ENCODE measurements at places on chromosomes 11 and 22. TPM values are rescaled to one million over a fixed set of nuclear protein-coding genes. Genes with fewer than 3 reads are reported as not detected.

- DNase-seq = no peak
Observed at GRCh38 chr11:44725757-44726282, 942 bp upstream of the TSPAN18 start.

DNA sequence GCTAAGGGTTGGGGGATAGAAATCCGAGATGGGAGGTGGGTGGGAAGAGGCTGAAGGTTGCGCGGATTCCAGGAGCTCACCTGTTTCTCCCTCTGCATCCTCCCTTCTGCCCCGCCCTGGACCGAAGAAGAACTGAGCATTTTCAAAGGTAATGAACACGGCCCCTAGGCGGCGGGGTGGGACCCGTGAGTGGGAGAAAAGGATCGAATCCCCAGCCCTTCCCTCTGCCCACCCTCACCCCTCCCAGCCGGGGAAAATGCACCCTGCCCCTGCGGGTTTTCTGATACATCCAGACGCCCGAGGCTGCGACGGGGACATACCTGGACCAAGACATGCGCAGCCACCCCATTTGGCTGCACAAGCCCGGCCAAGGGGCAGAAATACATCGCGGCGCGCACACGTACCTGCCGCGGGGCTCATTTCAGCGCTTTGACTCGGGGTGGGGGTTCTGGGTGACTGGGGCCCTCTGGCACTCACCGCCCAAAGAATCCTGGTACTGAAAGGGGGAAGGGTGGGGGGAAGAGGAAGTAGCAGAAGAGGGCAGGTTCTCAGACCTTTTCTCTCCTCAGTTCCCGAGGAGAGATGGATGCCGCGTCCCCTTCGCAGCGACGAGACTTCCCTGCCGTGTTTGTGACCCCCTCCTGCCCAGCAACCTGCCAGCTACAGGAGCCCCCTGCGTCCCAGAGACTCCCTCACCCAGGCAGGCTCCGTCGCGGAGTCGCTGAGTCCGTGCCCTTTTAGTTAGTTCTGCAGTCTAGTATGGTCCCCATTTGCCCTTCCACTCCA is 6.0 kb downstream of the VSIG2 start:
- peak; percentile 38 for DNase-seq

- DNase-seq = no peak
Observed at GRCh38 chr11:48031602-48032001, 51.2 kb downstream of the PTPRJ start.

Gene CCDC81
- total RNA-seq = 0.94 TPM

Gene MAPK12
- total RNA-seq = 2.9 TPM

- no peak for DNase-seq
Observed at GRCh38 chr22:27966168-27967064, 47.4 kb upstream of the PITPNB start.

DNA sequence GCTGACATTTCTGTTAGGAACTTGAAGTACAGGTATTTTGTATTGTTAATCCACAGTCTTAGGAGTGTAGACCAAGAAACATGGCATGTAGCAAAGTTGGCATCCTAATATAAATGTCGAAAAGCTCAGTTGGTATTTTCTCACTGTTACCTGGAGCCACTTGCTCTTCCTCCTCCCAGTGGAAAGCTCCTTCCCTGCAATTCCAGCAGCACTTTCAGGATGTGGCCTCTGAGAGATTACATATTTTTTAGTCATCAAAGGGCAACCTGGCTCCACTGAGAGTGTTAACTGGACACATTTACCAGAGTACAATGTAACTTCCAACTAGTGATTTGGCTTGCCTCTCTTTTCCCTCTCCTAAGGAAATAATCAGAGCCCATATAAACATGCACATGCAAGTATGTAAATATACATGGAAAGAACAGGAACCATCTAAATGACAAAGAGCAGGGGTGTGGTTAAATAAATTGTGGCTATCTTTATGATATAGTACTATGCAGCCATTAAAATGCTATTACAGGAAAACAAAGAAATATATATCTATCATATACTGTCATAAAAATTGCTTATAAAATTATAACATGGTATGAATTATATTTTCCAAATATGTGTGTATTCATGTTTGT is 14.3 kb upstream of the EED start:
- DNase-seq = no peak

Gene SLC22A12
- not detected for total RNA-seq

GRCh38 chr11:133955081-133955891 is 1.5 kb downstream of the IGSF9B start:
- peak; percentile 65 for DNase-seq

Gene DNAJB7
- total RNA-seq = not detected

GRCh38 chr11:115895594-115895993 is 391.4 kb upstream of the CADM1 start:
- DNase-seq = no peak

Gene FZD4
- total RNA-seq = not detected

DNA sequence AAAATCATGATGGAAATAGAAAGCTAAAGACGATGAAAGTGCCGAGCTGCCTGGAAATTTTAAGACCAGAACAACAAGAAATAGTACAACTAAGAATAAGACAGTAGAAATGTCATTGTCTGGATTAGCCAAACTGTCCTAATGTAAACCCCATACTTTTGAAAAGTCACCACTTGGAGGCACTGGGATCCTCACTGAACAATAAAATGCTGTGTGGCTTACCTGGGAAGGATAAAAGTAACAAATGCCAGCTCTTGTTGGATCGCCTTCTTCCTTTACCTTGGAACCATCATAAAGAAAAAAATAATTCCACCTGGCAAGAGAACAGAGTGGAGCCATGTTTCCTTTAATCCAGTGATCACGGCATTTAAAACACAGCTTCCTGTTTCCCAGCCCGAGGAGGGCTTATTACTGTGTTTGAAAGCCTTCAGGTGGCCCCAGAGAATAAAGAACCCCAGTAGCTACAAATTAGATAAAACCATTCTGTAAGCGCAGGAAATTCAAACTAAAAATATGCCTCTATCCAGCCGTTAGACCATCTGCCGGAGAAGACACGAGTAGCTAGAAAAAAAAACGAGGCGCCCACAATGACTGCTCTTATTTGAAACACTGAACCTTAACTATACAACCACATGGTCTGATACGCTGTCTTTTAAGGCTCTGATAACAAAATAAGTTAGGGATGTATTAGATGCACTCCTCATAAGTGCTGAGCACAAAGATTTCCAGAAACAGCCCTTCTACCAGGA is 4.4 kb downstream of the HPS4 start:
- DNase-seq = no peak

GRCh38 chr11:19785265-19785664 is 72.6 kb downstream of the NAV2 start:
- no peak for DNase-seq

- no peak for DNase-seq
Observed at GRCh38 chr11:119795231-119795630, 66.2 kb upstream of the NECTIN1 start.

Gene BAIAP2L2
- total RNA-seq = 0.50 TPM

Gene HEPHL1
- total RNA-seq = not detected

Gene KLHL35
- total RNA-seq = 1.3 TPM

DNA sequence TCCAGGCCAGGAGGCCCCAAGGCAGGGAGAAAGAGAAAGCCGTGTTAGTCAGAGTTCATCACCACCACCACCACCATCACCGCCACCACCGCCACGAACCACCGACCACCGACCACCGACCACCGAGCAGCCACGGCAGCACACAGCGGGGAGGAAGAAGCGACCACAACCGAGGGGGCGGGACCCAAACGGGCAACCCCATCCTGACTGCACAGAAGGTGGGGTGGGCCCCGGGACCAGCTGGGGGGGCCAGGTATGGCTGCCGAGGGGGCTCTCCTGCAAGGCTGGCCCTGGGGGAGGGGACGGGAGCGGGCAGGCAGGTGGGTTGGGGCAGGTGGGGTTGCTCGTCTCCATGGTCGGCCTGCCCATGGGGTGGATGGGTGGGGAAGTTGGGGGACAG is 34.2 kb downstream of the SYT7 start:
- no peak for DNase-seq

GRCh38 chr11:76115555-76115954 is 90.7 kb downstream of the WNT11 start:
- no peak for DNase-seq

Gene HSPA8
- 2,541 TPM for total RNA-seq

DNA sequence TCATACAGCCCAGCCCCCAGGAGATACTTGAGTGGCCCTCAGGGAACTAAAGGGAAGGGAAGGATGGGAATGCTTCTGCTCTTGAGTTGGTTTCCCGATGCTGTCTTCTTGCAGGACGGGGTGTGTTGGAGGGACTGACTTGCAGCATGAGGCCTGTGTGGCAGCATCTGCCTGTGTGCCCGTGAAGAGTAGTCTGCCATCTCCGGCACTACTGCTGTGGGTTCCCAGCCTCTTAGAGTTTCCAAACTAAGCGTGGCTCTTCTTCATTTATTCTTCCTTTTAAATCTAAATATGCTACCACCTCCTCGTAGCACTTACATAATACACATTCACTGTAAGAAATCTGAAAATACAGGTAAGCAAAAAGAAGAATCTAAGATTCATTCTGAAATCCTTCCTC is 12.8 kb downstream of the EXT2 start:
- DNase-seq = no peak

Gene OPCML
- not detected for total RNA-seq

Gene MUC2
- not detected for total RNA-seq

GRCh38 chr11:124758355-124759265 is 3.5 kb downstream of the ESAM start:
- DNase-seq = peak; percentile 67

- no peak for DNase-seq
Observed at GRCh38 chr11:46760429-46761128, 41.6 kb downstream of the F2 start.

Gene GP1BB
- total RNA-seq = not detected

DNA sequence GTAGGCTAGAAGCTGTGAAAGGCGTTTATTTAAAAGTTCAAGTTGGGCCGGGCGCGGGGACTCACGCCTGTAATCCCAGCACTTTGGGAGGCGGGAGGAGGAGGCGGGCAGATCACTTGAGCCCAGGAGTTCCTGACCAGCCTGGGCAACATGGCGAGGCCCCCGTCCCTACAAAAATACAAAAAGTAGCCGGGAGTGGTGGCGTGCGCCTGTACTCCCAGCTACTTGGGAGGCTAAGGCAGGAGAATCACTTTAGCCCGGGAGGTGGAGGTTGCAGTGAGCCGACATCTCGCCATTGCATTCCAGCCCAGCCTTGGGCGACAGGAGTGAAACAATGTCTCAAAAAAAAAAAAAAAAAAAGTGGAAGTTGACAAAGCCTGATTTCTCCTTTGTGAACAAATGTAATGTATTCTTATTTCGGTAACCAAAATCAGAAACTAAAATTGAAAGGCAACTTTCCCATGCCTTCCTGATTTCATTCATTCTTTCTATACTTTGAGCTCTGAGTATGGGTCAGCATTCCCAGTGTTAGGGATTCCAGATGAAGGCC is 825 bp downstream of the PTPMT1 start:
- no peak for DNase-seq

Gene OR51B5
- not detected for total RNA-seq

- no peak for DNase-seq
Observed at GRCh38 chr11:21628641-21629040, 564.2 kb upstream of the ANO5 start.

DNA sequence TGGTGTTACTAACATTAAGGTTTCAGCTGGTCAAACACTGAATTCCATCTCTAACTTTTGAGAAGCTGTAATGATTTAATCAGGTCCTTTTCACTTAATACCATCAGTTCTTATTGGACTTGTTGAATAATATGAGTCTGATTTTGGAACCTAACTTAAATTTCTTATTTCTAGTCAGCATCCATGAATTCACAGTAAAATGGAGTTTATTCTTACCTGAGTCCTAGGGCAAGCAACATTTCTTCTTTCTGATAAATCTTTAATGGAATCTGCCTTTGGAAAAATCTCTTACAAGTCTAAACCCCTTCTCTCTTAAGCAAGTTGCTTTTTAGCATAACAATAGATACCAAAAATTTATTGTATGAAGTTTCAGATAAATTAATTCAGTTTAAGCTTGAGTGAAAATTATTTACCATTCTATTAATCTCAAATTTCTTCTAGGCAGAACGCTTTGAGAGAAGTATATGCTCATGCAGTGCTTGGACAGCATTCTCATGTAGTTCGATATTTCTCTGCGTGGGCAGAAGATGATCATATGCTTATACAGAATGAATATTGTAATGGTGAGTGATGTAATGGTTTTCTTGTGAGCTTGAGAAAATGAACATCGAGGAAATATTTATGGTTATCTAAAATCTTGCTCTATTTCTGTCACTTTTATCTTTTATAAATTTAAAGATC is 3.4 kb downstream of the WEE1 start:
- no peak for DNase-seq

Gene APOBEC3A
- total RNA-seq = not detected

- DNase-seq = peak; percentile 37
Observed at GRCh38 chr11:47768101-47768612, 1.0 kb upstream of the FNBP4 start.

Gene VWCE
- total RNA-seq = 1.7 TPM

GRCh38 chr11:126868741-126869140 is 131.8 kb downstream of the KIRREL3 start:
- no peak for DNase-seq

DNA sequence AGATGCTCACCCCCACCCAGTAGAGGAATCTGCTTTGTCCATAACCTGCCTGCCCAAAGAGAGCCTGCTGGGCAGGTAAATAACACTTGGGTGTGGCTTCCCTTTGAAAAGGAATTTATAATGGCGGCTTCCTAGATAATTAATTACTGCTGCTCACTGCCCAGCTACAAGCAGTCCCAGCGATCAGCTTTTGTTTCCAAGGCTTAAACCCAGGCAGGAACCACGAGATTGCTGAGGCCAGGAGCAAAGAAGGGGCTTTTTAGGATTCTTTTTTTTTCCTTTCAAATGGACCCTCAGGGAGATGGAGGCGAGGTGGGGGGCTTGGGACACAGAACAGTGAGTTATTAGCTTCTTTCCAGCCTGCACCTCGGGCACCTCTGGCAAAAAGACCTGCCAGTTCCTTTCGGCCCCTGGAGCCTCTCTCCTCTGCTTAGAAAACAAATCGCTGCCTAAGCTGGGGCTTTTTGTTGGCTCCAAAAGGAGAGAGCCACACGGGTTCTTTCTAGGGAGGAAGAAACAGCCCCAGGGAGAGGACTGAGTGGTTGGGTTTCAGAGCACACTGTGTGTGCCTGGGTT is 107.2 kb downstream of the TSPAN18 start:
- DNase-seq = no peak

DNA sequence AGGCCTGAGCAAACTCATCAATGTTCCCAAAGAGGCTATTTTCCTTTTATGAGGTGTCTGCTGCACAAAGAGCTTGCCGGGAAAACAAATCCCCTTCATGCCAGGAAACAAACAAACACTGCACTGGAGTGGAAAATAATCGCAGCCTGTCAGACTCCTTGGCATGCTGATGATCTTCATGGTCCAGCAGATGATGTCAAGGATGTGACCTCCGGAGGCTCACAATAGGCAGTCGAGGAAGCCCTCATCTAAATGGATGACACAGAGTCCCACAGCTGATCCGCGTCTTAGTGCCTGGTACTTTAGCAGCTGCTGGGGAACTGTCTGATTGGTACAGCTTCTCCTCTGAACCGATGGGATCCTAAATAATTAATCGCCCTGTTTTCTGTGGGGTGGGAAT is 187.6 kb downstream of the TENM4 start:
- DNase-seq = no peak

Gene CHADL
- 0.35 TPM for total RNA-seq

GRCh38 chr11:118060081-118060661 is 16.7 kb upstream of the TMPRSS4 start:
- no peak for DNase-seq
